Esophagus muscularis mucosa (tissue), 4 donors: ENCODE measurements at places on chromosomes 4 and X. TPM values are rescaled to one million over a fixed set of nuclear protein-coding genes. Genes with fewer than 3 reads are reported as not detected.
A peak's percentile ranks its signal among the peaks of the same experiment; 100 is the strongest.

The KIF4A gene
- total RNA-seq = 0.40 TPM

GRCh38 chr4:181225616-181226261, 1017.5 kb upstream of the TENM3 start:
- no peak for DNase-seq
- no peak overlapping the region for H3K4me3 ChIP-seq
- H3K27me3 ChIP-seq = no peaks in the 10 kb centered on the region
- H3K36me3 ChIP-seq = no peaks in the 10 kb centered on the region

- no peak overlapping the region for H3K4me3 ChIP-seq
- H3K4me1 ChIP-seq = peaks cover 3% of the 10 kb centered on the region
- H3K27ac ChIP-seq = no peak overlapping the region
- DNase-seq = no peak
- H3K36me3 ChIP-seq = no peaks in the 10 kb centered on the region
Measured at GRCh38 chrX:40273356-40274050, 175.7 kb upstream of the BCOR start.

The STAP1 gene
- 0.42 TPM for total RNA-seq

- peak overlapping the region; percentile 88 for H3K27ac ChIP-seq
- H3K4me1 ChIP-seq = peaks cover 33% of the 10 kb centered on the region
- H3K4me3 ChIP-seq = peak overlapping the region; percentile 70
- peaks cover 6% of the 10 kb centered on the region for H3K36me3 ChIP-seq
- no peak for DNase-seq
Measured at GRCh38 chr4:119299260-119299671, 22.7 kb downstream of the FABP2 start.

The AFM gene
- not detected for total RNA-seq

DNA sequence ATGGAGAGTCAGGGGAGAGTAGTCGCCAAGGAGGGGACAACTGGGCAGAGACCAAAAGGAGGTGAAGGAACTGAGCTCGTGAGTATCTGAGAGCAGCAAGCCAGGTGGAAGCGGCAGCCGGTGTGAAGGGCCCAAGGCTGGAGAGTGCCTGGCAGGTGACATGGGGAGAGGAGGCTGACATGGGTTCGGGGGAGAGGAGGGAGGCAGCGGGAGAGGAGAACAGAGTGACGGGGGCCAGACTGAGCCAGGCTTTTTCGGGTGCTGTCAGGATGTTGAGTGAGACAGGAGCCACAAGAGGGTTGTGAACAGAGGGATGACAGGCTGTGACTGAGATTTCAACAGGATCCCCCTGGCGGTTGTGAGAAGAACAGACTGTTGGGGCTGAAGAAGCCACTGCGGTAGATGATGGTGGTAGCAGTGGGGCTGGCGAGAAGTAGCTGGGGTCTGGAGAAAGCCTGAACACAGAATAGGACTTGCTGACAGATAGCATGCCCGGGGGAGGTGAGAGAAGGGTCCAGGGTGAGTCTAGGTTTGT, 5.7 kb downstream of the ELK1 start:
- H3K4me3 ChIP-seq = no peak overlapping the region
- H3K27me3 ChIP-seq = no peaks in the 10 kb centered on the region
- DNase-seq = no peak
- H3K4me1 ChIP-seq = peaks cover 6% of the 10 kb centered on the region
- no peak overlapping the region for H3K27ac ChIP-seq

DNA sequence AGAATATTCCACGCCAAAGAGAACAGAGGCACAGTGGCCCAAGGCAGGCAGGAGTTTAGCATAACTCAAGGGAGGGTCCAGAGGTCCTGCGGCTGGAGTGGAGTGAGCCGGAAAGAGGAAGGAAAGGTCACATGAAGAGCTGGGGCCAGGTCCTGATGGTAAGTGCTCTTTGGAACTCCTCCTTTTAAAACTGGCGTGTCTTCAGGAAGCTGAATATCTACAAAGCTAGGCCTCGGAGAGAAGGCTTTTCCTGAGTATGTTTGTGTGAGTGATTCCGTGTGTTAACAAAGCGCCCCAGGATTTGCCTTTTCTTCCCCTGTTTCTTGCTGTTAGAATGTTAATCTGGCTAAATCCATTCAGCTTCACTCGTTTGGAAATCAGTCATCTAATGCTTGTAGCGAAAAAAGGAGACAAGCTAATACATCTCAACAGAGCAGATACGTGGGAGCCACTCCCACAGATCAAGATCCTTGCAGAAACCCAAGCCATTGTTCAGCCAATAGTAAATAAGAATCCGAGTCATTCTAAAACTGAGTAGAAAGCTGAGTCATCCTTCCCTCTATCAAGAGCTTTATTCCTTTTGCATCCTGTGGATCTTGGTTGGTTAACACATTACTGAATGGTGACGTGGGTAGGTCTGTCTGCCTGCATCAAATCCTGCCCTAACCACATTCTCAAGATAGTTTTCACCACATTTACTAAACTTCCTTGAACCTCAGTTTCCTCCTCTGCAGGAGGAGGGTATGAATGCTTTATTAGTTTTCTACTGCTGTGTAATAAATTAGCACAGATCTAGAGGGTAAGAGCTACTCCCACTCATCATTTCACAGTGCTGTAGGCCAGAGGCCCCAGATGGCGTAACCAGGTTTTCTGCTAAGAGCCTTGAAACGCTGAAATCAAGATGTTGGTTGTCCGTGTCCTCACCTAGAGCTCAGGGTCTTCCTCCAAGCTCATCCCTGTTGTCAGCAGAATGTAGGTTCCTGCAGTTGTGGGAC, 43.2 kb upstream of the RBM47 start:
- no peak overlapping the region for H3K27ac ChIP-seq
- DNase-seq = no peak
- no peaks in the 10 kb centered on the region for H3K27me3 ChIP-seq
- no peak overlapping the region for H3K4me3 ChIP-seq
- H3K4me1 ChIP-seq = no peaks in the 10 kb centered on the region

The NAT8L gene
- total RNA-seq = 0.45 TPM

DNA sequence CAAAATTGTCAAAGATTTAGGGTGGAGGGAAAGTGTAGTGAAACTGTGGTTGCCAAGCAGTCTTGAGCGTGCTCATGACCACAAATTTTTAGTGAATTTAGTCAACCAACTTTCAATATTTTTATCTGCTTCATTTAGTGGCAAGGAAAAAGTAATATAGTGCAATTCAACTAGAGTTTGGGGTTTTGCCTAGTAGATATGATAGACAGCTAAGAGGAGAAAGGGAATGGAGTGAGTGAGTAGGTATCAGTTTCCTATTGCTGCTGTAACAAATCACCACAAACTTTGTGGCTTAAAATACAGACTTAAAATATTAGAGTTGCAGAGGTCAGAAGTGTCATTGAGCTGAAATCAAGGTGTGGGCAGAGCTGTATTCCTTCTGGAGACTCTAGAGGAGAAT, 3.7 kb upstream of the CT47C1 start:
- no peaks in the 10 kb centered on the region for H3K36me3 ChIP-seq
- no peak overlapping the region for H3K4me3 ChIP-seq
- H3K4me1 ChIP-seq = no peaks in the 10 kb centered on the region
- no peak overlapping the region for H3K27ac ChIP-seq
- DNase-seq = no peak

- peaks cover 15% of the 10 kb centered on the region for H3K4me1 ChIP-seq
- peak overlapping the region; percentile 76 for H3K27ac ChIP-seq
- peak overlapping the region; percentile 66 for H3K4me3 ChIP-seq
- H3K36me3 ChIP-seq = no peaks in the 10 kb centered on the region
- no peaks in the 10 kb centered on the region for H3K27me3 ChIP-seq
- no peak for DNase-seq
Measured at GRCh38 chrX:70434914-70435586, 9.6 kb upstream of the DLG3 start.

The SPP1 gene
- total RNA-seq = 18.9 TPM

DNA sequence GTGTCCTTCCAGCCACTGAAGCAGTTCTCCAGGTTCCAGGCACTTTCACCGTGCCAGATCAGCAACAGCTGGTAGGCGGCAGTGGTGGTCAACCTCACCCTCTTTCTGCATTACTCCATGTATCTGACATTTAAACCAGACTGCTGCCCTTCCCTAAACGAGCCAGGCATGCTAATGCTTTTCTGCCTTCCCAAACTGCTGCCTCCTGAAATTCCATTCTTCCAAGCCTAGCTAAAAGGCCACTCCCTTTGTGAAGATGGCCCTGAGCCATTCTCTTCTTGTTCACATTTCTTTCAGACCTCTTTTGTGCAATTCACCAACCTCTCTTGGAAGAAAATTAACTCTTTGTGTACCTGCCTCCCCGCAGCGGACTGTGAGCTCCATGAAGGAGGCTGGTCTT, 73.7 kb downstream of the CHST7 start:
- peaks cover 4% of the 10 kb centered on the region for H3K4me1 ChIP-seq
- H3K4me3 ChIP-seq = no peak overlapping the region
- H3K36me3 ChIP-seq = no peaks in the 10 kb centered on the region
- no peaks in the 10 kb centered on the region for H3K27me3 ChIP-seq
- H3K27ac ChIP-seq = no peak overlapping the region

The IQCM gene
- total RNA-seq = not detected

GRCh38 chrX:45956191-45956870, 588.9 kb downstream of the ZNF674 start:
- no peak overlapping the region for H3K4me3 ChIP-seq
- no peaks in the 10 kb centered on the region for H3K36me3 ChIP-seq
- no peaks in the 10 kb centered on the region for H3K27me3 ChIP-seq
- H3K4me1 ChIP-seq = no peaks in the 10 kb centered on the region
- H3K27ac ChIP-seq = no peak overlapping the region

DNA sequence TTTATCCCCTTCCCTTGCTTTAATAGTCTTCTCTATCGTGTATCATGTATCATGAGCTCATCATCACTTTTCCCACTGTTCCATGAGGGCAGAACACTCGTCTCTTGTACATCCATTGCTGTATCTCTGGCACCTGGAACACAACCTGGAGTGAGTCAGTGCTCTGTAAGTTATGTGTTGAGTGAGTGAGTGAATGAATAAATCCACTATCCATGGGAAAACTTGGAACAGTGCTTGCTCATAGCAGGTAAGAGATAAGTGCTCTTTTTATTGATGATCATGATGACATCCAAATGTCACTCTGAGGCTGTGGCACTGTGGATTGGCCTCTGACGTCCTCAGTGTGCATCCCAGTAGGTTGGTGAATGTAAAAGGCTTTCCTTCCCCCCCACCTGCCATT, 4.3 kb downstream of the FGFBP1 start:
- no peak for DNase-seq
- H3K27ac ChIP-seq = no peak overlapping the region
- H3K27me3 ChIP-seq = no peaks in the 10 kb centered on the region
- no peaks in the 10 kb centered on the region for H3K4me1 ChIP-seq
- no peaks in the 10 kb centered on the region for H3K36me3 ChIP-seq
- H3K4me3 ChIP-seq = no peak overlapping the region

The TAF7L gene
- total RNA-seq = not detected

The GPRASP3 gene
- total RNA-seq = 5.0 TPM

DNA sequence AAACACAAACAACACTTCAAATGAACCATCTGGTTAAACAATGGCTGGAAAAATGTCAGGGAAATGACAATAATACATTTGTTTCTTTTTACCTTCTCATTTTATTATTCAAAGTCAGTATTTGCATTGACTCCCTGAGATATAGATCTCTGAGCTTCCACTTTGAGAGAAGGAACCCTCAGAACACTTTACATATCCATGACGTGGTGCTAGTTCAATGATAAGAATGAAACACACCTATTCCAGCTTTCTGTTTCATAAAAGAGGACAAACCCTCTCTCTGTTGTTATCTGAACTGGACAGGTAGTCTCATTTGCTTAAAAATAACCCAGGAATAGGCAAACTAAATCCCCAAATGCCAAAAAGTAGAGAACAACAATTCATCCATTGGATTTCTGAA, 65.3 kb upstream of the CCSER1 start:
- no peak overlapping the region for H3K4me3 ChIP-seq
- DNase-seq = no peak
- no peaks in the 10 kb centered on the region for H3K36me3 ChIP-seq
- H3K27me3 ChIP-seq = no peaks in the 10 kb centered on the region

DNA sequence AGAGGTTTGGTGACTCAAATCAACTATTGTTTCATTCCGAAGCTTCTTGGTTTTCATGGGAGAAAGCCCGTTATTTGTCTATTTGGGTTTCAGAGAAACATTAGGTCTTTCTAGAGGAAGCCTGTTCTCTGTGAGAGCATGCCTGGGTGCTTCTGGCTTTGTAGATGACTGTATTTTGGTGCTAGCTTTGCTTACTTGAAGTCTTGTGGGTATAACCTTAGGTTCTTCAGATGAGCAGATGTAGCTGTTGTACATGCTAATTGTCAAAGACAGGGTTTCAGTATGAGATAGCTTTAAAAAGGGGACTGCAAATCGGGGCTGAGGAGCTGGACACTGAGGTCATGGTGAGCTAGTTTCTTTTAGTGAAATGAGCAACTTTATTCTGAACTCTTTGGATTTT, 7.9 kb upstream of the STOX2 start:
- H3K4me3 ChIP-seq = no peak overlapping the region
- H3K27me3 ChIP-seq = no peaks in the 10 kb centered on the region
- no peak for DNase-seq
- H3K27ac ChIP-seq = no peak overlapping the region

GRCh38 chrX:53438832-53439230, 4.7 kb upstream of the HSD17B10 start:
- peaks cover 31% of the 10 kb centered on the region for H3K4me1 ChIP-seq
- H3K36me3 ChIP-seq = no peaks in the 10 kb centered on the region
- H3K4me3 ChIP-seq = no peak overlapping the region
- DNase-seq = no peak
- H3K27ac ChIP-seq = no peak overlapping the region

DNA sequence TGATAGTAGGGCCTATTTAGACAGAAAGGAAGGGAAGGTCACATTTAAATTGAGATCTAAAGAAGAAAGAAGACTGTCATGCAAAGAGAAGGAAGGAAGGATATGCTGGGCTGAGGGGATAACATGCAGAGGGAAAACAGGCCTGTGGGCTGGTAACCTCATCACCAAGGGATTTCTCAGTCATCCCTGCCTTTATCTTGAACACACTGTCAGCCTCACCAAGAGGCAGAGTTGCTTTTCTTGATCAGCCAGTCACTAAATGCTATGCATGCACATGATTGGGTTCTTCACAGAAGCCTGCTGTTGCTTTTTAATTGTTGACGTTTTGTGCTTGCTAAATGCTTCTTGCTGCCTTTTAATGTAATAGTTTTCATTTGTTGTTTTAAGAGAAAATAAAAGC, 113.0 kb downstream of the ARHGAP24 start:
- H3K36me3 ChIP-seq = no peaks in the 10 kb centered on the region
- no peaks in the 10 kb centered on the region for H3K27me3 ChIP-seq
- no peak overlapping the region for H3K4me3 ChIP-seq
- H3K27ac ChIP-seq = no peak overlapping the region
- no peak for DNase-seq
- no peaks in the 10 kb centered on the region for H3K4me1 ChIP-seq

DNA sequence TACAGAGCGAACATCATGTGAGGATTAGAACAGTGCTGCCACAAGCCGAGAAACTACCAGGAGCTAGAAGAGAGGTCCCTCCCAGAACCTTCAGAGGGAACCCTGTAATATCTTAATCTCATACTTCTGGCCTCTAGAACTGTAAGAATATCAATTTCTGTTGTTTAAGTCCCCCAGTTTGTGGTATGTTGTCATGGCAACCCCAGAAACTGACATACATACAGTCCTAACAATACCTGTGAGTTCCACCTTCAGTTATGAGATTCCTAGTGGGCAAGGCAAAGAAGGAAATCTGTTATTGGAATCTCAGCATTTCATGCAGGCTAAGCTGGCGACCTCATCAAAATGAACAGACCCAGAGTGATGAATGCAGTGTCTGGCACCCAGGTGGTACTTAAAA, 42.5 kb downstream of the ZBTB49 start:
- no peaks in the 10 kb centered on the region for H3K4me1 ChIP-seq
- no peaks in the 10 kb centered on the region for H3K27me3 ChIP-seq
- no peaks in the 10 kb centered on the region for H3K36me3 ChIP-seq
- no peak for DNase-seq
- no peak overlapping the region for H3K4me3 ChIP-seq
- no peak overlapping the region for H3K27ac ChIP-seq
